ENCODE measurements at places on chromosomes 11 and 22.

DNA sequence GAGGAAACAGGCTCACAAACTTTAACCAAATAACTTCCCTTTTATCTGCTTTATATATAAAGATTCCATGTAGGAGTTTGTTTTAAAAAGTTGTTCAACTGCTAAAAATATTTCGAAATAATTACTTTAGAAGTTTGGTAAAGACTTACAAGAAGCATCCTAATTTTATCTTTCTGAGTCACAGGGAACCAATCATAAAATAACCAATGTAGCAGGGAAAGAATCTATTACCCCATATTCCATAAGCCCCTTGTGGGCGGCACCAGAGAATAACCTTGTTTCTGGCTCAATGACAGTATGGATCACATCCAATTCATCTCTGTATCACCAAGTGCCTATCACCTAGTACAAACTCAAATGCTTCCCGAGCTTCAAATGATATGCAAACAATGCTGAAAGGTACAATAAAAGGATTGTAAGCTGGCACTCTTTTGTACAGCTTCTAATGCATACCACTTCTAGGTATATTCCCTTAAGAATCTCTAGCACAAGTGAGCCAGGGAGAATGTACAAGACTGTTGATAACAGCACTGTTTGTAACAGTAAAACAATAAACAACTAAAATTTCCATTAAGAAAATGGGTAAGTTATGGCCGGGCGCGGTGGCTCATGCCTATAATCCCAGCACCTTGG, 158.4 kb downstream of the ATG16L2 start:
- no peak for DNase-seq

DNA sequence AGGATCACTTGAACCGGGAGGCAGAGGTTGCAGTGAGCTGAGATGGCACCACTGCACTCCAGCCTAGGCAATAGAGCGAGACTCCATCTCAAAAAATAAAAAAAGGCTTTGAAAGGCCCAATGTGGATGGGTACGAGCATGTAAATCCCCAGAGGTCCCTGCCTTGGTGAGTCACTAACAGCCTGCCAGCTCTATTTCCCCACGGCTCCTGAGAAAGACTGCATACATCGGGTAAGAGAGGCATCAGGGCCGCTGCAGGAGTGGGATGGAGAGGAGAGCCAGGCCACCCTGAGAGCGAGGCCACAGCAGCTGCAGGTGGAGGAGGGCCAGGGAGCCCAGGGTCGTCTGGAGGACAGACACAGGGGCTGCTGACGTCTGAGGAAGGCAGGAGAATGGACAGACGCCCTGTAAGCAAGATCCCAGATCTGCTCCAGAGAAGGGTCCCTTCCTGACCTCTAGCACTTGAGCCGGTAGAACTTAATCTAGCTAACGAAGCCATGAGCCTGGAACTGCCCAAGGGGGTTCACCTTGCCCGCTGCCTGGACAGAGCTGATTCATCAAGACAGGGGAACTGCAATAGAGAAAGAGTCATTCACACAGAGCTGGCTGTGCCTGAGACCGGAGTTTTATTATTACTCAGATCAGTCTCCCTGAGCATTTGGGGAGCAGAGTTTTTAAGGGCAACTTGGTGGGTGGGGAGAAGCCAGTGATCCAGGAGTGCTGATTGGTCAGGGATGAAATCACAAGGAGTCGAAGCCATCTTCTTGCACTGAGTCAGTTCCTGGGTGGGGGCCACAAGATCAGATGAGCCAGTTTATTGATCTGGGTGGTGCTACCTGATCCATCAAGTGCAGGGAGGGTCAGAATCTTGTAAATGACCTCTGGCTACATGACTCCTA, 5.1 kb upstream of the KRTAP5-9 start:
- peak; percentile 13 for DNase-seq

GRCh38 chr11:130001461-130002351, 929 bp downstream of the PRDM10 start:
- no peak for DNase-seq

GRCh38 chr11:82998697-82999096, 73.0 kb downstream of the RAB30 start:
- DNase-seq, result no peak

DNA sequence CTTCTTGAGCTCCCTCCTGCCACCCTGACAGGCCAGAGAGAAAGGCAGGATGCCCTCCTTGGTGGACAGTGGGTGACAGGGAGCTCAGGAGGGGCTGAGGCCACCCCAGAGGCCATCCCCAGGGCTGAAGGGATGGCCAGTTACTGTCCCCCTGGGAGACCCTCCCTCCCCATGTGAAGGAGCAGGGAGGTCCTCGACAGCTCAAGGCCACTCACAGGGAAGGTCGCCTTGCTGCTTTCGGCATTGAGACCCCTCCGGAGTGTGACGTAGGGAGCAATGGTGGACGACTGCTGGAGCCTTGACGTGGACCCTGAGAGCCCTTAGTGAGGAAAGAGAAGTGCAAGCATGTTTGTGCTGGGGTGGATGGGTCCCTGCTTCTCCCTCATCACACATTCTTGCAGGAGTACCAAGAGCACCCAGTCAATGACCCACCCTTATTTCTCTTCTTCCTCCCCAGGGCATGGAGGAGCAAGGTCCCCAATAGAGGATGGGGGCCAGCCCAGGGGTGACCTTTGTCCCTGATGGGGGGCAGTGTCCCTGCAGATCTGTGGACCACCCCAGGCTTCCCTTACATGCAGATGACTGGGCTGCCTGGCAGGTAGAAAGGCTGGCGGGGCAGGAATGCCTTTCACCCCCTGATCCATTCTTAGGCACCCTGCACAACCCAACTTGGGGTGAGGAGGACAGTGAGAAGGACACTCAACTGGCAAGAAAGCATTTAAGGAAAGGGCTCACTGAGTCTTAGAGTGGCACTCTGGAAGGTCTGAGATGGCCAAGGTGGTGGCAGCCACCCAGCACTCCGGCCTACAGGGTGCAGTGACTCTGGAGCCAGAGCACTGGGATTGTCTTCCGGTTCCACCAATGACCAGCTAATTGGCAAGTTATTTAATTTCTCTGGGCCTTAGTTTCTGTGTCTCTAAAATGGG, 51.4 kb downstream of the C11orf58 start:
- DNase-seq, result no peak
